Right atrium auricular region (tissue), 2 donors: ENCODE measurements at places on chromosomes 12 and 14.

- no peak for DNase-seq
Observed at GRCh38 chr12:105461271-105461943, 130.9 kb downstream of the C12orf75 start.

GRCh38 chr14:98949051-98949450, 322.9 kb downstream of the BCL11B start:
- no peak for DNase-seq

GRCh38 chr12:44380861-44381260, 495.3 kb downstream of the NELL2 start:
- DNase-seq: no peak

DNA sequence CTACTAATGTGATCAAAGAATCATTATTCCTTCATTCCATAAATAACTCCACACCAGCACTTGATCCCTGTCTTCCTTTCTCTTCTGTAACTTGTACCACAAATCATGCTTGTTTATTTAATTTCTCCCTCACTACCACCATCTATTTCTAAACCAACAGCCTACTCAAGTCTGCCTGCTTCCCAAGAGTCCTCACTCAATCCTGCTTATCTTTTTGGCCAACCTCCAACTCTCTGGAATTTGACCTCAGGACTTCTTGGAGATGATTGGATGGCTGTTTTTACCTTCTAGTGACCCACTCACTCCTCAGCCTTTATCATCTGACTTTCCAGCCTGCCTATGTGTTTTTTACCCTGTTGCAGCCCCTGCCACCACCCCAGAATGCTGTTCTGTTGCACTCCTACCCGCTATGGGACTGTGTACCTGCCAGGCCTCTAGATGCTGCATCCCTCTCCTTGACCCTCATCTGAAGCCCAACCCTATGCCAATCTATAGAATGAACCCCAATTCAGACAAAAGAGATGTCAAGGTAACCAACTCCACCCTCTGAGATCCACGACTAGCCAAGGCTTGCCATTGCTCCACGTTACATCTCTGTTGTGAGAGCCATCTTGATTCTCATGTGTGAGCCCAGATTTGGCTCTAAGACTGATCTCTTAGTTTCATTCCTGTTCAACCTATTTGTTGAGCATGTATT, 150.2 kb upstream of the PLEKHG7 start:
- DNase-seq: no peak

DNA sequence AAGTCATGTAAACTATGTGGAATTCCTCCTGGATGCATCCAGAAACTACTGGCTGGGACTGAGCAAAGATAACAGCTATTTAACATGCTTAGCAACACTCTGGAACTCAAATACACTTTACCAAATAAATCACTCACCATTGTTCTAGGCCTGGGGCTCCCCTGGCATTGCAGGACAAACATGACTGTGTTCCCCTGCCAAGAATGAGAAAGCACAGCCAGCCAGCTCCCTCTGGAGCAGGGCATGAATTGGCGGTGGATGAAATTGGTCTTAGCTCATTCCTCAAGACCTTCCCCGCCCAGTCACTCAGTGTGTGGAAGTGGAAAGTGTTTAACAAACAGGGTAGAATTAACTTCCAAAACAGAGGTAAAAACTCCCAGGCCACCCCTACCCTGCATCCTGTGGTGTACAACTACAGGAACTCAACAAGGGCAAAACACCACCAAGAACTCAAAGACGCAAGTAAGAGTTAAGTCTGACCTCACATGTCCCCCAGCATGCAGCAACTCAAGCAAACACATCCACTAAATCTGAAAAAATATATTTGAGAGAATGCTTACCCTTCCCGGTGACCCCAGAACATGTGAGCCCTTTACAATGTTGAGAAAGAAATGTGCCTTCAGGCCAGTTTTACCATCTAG, 58.4 kb upstream of the BDKRB2 start:
- no peak for DNase-seq

- DNase-seq: no peak
Observed at GRCh38 chr14:89078021-89078795, 253.8 kb downstream of the TTC8 start.

DNA sequence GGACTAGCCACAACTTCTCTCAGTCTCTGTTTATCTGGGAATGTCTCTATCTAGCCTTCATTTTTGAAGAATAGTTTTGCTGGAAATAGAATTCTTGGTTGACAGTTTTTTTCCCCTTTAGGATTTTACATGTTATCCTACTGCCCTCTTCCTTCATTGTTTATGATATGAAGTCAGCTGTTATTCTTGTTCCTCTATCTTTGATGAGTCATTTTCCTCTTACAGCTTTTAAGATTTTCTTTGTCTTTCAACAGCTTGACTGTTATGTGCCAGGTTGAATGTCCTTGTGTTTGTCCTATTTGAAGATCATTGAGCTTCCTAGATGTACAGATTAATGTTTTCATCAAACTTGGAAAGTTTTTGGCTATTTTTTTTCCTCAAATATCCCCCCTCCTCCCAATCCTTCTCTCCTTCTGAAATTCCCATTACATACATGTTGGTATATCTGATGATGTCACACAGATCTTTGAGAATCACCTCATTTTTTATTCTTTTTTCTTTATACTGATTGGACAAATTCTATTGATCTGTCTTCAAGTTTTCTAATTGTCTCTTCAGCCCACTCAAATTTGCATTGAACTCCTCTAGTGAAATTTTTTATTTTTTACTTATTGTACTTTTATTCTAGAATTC, 4.5 kb upstream of the GOLGA5 start:
- no peak for DNase-seq

DNA sequence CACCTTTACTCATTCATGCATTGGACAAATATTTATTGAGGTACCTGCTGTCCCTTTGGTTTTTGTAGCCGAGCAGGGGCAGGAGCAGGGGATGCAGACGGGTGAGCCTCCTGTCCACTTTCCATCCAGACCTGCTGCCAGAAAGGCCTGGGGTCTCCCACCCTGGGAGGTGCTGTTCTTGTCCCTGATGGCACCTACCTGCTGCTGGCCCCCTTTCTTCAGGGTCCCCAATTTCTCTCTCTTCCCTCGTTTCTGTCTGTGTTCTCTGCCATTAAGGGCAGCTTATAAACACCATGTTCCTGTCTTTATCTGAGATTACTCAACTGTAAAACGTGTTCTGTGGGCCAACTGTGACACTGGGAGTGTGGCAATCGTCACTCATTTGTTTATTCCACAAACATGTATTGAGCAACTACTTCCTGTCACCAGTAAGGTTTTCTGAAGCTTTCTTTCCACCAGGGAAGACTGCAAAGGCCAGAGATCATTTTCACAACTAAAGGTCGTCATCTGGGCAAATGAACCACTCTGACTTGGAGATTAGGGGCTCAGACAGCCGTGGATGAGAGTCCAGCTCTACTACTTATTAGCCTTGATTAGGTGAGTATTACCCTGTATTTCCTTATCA, at the start of gene HAL:
Gene HAL, minus strand, starts transcription at position 311 of the 625 bp plus-strand sequence. CDS start 434 bp downstream, outside the sequence.
- DNase-seq: peak; percentile 80

DNA sequence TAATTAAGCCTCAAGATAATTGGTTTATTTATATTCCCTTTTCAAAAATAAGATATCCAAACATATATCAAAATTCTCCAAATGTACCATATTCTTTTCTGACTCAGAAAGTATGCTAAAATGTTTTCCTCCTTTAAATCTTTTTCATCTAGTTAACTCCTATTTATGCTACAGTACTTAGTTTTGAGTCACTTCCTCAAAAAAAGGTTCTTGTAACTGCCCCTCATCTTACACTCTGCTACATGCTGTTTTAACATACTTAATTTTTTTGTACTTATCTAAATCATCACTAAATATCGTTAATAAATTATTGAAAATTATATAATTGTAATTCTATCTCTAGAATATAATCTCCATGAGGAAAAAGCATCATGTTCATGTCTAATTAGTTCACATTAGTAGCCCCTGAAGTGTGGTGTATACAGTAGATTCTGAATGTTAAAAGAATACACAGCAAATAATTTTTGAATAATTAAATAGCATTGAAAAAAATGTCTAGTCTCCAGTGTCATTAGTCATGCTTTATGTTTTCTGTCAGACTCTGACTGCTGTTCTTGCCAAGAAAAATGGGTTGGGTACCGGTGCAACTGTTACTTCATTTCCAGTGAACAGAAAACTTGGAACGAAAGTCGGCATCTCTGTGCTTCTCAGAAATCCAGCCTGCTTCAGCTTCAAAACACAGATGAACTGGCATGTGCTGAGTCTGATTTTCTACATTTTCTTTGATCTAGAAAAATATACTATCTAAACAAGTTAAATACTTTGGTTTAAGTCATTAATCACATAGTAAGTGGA, 3.5 kb downstream of the KLRD1 start:
- no peak for DNase-seq

DNA sequence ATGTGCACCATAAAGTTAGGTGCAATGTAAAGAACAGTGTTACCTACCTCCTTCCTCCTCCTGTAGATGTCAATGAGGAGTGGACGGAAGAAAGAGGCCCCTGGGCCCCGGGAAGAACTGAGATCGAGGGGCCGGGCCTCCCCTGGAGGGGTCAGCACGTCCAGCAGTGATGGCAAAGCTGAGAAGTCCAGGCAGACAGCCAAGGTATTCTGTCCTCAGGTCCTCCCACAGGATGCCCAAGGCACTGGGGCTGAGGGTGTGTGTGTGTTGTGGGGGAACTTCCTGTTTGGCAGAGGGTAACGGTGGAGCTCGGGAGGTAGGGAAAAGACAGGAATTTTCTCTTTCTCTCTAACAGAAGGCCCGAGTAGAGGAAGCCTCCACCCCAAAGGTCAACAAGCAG, 6.4 kb downstream of the ATN1 start:
- DNase-seq: no peak

DNA sequence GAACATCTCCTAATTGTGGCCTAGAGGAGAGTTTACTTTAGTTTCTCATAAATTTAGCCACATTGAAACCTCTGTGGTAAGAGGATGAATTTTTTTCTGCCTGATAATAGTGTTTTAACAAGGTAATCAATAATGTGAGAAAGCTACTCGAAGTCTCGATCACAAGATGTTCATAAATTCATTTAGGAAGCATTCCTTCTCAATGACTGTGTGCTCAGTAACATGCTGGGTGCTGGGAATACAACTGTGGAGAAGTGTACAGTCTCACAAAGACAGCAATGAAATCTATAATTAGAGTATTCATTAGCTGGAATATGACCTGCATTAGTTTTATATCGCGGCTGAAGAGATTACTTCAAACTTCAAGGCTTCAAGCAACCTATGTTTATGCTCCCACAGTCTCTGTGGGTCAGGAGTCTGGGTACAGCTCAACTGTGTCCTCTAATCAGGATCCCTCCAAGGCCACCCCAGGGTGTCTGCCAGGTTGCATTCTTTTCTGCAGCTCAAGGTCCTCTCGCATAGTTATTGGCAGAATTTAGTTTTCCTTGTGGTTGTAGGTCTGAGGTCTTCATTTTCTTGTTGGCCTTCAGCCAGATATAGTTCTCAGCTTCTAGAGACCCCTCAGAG, 167.6 kb downstream of the ANO4 start:
- no peak for DNase-seq

GRCh38 chr12:119171291-119171690, 7.4 kb upstream of the HSPB8 start:
- no peak for DNase-seq

DNA sequence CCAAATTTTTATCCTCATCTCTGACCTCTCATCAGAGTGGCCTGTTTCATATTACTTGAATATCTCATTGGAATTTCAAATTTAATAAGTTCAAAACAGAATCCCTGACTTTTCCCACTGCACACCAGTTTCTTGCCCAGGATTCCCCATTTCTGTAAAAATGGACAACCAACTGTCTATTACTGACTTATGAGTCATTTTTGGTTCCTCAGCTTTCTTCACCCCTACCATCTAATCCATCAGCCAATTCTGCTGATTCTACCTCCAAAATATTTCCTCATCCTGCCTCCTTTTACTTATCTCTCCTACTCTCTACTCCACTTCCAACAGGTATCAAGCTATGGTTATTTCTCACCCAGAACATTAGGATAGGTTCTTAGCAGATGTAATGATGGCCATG, 44.2 kb downstream of the TMX1 start:
- no peak for DNase-seq

- no peak for DNase-seq
Observed at GRCh38 chr12:123934016-123934620, 38.5 kb downstream of the CCDC92 start.

- no peak for DNase-seq
Observed at GRCh38 chr14:24925771-24926374, 124.1 kb downstream of the STXBP6 start.

GRCh38 chr14:75156111-75156510, 20.3 kb downstream of the TMED10 start:
- DNase-seq: no peak

DNA sequence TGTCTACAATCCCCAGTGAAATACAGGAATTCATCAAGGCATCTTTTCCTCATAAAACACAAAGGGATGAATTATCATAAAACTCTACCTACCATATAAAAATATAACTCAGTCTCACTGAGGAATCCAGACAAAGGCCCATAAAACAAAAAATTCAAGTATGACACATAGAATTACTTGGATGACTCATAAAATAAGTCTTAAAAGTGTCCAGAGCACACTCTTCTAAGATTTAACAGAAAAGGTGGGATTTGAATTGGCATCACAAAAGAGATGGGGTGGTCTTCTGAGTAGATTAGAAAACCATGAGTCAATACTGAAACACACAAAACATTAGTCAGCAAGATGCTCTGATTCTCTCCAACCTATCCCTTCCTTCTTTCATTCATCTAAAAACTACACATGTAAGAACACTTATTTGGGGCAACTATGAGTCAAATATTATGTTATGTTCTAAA, 202.7 kb upstream of the GARIN6 start:
- no peak for DNase-seq

GRCh38 chr12:92827836-92828431, 101.2 kb downstream of the EEA1 start:
- no peak for DNase-seq

DNA sequence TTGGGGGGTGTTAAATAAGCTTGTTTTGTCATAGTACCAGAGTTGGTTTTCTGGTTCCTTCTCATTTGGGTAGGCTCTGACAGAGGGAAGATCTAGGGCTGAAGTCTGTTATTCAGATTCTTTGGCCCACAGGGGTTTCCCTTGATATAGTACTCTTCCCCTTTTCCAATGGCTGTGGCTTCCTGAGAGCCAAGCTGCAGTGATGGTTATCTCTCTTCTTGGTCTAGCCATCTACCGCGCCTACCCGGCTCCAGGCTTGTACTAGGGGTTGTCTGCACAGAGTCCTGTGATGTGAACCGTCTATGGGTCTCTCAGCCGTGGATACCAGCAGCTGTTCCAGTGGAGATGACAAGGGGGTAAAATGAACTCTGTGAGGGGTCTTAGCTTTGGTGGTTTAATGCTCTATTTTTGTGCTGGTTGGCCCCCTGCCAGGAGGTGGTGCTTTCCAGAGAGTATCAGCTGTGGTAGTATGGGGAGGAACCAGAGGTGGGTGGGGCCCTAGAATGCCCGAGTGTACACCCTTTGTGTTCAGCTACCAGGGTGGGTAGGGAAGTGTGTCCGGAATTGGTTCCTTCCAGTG, 209.7 kb downstream of the GPHN start:
- DNase-seq: no peak

GRCh38 chr14:65100922-65101541, 1.3 kb downstream of the MAX start:
- no peak for DNase-seq
